Activated CD8-positive, alpha-beta memory T cell treated with anti-CD3 and anti-CD28 coated beads, Interleukin-2, amount 50 U/mL, for 4 hours (primary cell): ENCODE measurements at places on chromosomes 1 and 21.

DNA sequence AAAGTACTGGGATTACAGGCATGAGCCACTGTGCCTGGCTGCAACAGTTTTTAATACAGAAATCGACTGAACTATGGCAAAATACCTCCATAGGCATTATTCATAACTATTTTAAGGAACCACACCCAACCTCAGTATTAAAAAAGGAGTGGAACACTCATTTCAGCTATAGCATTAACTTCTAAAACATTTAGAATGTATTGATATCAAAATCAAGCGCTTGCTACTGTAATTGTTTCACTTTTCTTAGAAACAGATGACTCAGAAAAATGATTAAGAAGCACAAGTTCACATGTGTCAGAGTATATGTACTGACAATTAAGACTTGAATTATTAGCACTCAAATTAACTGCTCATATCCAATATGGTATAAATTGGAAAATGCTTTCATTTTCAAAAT is 15.1 kb downstream of the AIDA start:
- no peak for DNase-seq

DNA sequence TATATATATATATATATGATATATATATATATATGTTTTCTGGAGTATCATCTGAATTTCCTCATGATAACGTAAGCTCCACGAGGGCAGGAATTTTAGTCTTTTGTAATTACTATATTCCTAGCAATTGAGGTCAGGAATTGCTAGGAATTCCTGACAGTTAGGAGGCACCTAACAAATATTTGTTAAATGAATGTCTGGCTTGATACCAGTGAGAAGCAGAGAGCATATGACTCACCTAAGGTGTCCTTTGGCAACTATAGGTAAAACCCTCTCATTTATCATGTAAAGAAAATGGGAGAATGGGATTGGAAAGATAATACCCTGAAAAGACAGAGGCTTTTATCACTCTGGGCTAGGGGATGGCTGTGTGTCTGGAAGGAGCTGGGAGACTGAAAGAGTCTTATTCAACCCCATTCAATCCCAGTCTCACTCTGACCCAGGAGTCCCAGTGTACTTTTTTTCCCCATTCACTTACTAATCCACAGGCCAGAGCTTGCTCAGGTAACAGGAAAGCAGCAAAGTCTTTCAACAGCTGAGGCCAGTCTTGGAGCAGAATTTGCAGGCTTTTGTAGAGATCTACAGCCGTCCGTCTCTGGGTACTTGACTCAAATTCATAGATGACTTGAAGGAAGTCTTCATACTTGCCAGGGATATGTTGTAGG is 71.2 kb downstream of the DAP3 start:
- DNase-seq, result no peak

DNA sequence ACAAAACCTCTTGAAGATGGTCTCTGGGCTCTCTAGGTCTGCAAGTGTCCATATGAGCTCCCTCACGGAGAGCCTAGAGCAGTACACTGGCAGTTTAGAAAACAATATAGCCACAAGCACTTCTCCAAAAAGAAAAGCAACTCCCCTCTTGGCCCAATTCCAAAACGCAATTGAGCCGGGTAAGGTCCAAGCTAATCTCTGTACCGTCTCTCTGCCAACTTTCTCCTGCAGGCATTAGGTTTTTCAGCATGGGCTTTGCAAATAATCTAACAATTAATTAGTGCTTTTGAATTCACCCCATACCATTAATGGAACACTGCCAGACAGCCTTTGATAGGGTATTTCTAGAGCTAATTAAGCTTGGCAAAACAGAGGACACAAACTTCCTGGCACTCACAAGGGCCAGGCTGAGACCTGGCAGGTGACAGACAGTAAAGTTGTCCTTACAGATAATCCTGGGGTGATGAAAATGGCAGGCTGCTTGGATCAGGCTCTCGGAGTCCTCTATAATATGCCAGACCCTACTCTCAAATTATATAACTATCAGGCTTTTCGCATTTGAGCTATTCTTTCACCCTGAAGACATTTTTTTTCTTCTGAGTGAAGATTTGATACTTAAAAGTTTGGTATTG is 39.8 kb downstream of the TGFBR3 start:
- no peak for DNase-seq

DNA sequence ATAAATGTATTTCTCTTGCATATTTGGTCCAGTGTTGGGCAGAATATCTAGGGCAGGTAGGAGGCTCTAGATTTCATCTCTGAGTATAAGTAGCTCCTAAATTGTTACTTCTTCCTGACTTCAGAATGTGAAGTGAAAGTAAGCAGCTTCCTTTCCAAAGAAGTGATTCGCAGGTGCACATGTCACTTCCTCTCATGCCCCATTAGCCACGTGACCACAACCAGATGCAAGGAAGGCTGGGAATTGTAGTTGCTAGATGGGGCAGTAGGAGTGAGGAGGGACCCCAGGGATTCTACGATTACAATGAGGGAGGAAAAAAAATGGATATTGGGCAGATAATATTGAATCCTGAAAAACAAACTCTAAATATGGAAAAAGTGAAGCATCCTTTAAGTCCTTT is 113.2 kb upstream of the CYYR1 start:
- no peak for DNase-seq

DNA sequence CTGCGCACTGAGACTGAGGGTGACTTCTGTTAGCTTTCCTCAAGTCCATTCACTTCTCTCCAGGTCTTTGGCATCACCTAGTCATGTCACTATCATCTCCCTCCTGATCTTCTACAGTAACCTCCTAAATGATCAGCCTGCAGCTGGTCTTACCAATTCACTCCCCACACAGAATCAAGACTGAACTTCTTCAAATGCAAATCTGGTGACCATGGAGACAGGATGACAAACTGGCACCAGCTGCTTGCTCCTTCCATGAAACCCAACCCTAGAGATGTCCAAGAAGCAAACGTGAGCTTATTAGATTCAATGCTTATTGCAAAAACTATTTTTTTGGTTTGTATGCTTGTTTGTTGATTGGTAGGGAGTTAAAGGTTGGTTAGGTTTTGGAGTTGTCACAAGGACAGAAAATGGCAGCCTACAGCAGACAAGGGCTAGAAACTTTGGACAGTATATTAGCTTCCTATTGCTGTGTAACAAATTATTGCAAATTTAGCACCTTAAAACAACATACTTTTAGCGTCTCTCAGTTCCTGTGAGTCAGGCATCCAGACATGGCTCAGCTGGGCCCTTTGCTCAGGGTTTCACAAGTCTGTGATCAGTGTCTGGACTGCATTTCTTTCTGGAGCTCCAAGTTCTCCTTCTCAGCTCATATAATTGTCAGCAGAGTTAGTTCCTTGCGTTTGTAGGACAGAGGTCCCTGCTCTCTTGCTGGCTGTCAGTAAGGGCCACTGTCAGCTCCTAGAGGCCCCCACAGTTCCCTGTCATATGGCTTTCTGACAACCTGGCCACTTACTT is 53.3 kb upstream of the GJA8 start:
- DNase-seq, result no peak

GRCh38 chr1:116257341-116257767 is 115.7 kb upstream of the ATP1A1 start:
- no peak for DNase-seq

GRCh38 chr1:116372191-116372590 is 853 bp upstream of the ATP1A1 start:
- no peak for DNase-seq

DNA sequence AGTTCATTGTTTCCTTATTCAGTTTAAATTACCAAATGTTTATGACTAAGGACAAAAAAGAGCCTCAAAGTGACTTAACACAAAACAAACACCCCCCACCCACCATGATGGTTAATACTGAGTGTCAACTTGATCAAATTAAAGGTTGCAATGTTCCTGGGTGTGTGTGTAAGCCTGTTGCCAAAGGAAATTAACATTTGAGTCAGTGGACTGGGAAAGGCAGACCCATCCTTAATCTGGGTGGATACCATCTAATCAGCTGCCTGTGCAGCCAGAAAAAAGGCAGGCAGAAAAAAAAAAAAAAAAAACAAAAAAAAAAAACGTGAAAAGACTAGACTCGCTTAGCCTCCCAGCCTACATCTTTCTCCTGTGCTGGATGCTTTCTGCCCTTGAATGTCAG is 543.4 kb downstream of the NEGR1 start:
- no peak for DNase-seq

DNA sequence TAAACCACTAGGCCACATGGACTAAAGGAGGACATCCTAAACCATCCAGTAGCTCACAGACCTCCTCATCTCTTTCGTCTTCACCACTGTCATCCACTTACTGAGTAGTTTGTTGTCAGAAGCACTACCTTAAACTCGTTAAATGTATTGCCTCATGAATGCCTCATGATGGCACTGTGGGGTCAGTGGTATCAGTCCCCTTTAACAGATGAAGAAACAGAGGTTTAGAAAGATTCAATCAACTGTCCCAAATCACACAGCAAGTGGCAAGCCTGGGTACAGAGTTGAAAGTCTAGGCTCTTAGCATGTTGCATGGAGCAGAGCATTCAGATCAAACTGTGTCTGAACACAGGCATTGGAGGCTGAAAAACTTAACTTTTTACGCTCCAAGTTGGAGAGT is 183.6 kb upstream of the KIAA0040 start:
- DNase-seq, result no peak

DNA sequence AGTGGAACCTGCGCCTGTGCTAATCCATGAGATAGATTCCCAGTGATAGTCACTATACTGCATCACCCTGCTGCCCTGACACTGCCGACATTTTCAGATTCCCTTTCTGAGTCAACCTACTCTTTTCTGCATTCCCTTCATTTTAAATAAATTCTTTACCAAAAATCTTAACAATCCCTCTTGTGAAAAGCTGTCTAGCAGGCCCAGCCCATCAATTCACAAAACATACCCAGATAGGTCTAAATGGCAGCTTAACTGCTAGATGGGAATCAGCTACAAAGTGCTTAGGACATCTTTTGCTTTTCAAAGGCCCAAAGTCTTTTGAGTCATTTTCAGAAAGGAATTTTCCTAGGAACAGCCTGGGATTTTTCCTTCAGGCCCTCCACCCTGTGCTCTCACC is 180.1 kb upstream of the PTBP2 start:
- no peak for DNase-seq

DNA sequence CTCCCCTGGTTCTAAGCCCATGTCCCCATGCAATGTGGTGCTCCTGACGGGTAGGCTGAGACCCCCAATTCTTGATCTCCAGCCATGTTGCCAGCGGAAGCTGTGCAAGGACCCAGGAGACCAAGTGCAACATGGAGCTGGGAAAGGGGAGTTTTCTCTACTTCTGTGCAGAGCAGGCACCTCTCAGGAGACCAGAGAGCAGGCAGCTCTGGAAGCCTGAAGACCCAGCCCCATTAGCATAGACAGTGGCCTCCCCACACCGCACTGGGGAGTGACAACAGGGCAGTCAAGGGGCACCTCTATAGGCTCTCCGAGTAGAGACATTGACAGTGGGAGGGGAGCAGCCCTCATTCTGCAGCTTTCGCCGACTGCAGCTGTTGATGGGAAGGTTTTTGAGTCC is 410.2 kb downstream of the MATN1 start:
- DNase-seq, result no peak

GRCh38 chr1:151774256-151774922 is 11.1 kb upstream of the MRPL9 start:
- no peak for DNase-seq

DNA sequence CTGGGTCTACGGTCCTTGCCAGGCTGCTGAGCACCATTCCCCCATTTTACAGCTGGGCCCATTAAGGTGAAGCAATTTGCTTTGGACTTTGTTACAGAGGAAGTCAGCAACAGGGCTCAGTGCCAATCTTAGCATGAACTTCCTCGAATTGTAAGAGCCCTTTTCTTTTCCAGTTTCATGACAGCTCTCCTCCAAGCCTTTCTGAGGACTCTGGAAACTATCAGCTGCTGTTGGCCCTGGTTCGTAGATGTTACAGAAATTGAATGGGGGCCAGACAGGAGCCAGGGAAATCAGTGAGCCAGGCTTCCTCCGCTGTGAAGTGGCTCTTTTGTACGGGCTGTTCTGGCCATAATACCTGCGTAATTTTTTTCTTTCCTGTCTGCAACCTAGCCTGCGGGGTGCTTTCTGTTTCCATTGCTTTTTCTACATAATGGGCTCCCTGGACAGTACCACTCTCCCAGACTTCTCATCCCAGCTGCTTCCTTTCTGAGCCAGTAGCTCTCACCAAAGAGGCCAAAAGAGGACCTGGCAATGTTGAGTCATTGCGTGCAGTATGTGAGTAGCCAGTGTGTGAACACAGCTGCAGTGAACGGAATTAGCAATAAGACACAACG is 386.3 kb downstream of the DISC1 start:
- DNase-seq, result no peak

GRCh38 chr1:188642704-188643103 is 1814.0 kb downstream of the PLA2G4A start:
- no peak for DNase-seq

DNA sequence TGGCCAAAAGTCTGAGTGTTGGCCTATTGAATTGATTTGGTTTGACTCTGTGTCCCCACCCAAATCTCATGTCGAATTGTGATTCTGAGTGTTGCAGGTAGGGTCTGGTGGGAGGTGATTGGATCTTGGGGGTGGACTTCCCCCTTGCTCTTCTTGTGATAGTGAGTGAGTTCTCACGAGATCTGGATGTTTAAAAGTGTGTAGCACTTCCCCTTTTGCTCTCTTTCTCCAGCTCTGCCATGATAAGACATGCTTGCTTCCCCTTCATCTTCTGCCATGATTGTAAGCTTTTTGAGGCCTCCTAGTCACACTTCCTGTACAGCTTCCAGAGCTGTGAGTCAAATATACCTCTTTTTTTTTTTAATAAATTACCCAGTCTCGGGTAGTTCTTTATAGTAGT is 297.1 kb upstream of the ZRANB2 start:
- no peak for DNase-seq

- DNase-seq, result no peak
These were observed 91.0 kb upstream of the MAP1LC3C start for GRCh38 chr1:242089911-242090310.

DNA sequence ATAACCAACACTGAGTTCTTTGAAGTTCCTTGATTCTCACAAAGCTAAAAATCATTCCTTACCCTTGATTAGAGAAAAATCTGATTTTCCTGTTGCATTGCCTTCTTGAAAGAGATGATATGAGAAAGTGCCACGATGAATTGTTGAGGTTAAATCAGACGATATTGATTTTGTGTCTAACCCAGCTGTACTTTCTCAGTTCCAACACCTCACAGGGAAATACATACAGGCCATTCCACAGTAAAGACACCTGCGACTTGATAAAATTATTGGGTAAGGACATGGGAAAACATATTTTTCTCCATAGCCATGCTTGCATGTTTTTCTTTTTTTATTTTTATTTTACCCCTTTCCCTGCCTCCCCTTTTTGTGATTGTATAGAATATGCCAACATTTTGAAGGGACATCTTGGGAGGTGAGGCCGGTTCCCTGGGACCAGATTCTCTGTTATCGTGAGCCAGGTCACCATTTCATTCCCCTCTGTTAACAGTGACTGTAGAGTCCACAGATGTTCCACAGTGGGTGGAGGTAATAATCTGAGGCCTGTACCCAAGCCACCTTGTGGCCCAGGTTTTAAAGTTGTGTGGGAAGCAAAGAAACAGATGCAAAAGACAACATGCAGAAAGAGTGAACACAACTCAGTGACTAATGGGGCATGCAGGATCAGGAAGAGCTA is 255.4 kb upstream of the ST6GALNAC5 start:
- no peak for DNase-seq
